ENCODE measurements at places on chromosomes 6 and 20.
A peak's percentile ranks its signal among the peaks of the same experiment; 100 is the strongest.

- DNase-seq = peak; percentile 79
These were observed 107.1 kb downstream of the CDYL start for GRCh38 chr6:4883298-4883697.

GRCh38 chr6:33021917-33022316 is 12.5 kb upstream of the HLA-DOA start:
- DNase-seq = no peak

- no peak for DNase-seq
These were observed 50.6 kb downstream of the PDSS2 start for GRCh38 chr6:107408714-107409113.

GRCh38 chr6:85388531-85388930 is 61.4 kb upstream of the NT5E start:
- no peak for DNase-seq
